ENCODE measurements at places on chromosomes 6 and 20.

GRCh38 chr6:38262026-38262425, 377.7 kb downstream of the BTBD9 start:
- no peak for DNase-seq

DNA sequence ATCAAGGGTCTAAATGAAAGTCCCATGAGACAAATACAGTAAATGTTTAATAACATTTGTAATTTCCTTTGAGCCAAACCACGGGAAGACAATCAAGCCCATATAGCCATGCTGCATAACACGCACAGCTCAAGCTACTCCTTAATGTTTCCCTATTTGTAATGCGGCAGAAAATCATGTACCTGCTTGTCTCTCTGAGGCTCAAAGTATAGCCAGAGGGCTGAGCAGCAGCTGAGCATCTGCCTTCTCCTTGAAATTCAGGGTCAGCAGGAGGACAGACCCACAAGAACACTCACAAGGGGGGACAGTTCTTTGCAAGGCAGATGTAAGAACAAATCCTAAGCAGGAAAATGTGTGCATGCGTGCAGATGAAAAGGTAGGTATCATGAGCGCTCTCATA, 45.8 kb upstream of the JARID2 start:
- DNase-seq, result no peak

DNA sequence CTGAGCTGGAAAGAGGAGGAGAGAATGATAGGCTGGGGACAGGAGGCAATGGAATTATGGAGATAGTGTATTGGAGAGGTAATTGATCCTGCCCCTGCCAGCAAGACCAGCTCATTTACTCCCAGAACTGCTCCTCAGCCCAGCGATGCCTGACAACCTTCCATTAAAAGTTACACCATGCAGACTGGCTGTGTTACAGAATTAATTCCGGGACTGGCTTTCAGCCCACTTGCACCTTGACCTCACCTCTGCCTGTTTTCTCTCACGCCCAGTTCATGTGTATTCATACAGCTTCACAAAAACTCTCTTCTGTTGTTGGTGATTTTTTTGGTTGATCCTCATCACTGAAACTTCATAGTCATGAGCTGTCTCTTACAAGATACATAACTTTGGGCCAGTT, 207.3 kb downstream of the PLCB1 start:
- DNase-seq, result no peak

DNA sequence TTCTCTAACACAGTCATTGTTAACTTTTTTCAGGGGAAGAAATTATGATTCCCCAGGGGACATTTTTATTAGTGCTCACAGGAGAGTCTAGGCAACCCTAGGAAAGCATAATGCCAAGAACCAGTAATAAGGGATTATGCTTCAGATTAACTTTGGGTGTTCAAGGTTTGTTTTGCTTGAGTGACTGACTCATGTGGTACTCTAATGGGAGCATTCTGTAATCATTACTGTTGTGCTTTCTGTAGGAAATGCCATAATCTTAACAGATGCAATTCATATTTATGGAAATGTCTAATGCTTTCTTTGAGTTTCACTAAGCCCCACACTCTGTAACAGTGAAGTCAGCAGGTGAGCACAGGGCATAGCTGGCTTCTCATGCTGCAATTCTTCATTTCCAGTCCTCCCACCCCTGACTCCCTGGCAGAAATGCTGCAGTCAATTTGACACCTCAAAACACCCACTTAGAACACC, 263.4 kb upstream of the MAN1A1 start:
- no peak for DNase-seq

DNA sequence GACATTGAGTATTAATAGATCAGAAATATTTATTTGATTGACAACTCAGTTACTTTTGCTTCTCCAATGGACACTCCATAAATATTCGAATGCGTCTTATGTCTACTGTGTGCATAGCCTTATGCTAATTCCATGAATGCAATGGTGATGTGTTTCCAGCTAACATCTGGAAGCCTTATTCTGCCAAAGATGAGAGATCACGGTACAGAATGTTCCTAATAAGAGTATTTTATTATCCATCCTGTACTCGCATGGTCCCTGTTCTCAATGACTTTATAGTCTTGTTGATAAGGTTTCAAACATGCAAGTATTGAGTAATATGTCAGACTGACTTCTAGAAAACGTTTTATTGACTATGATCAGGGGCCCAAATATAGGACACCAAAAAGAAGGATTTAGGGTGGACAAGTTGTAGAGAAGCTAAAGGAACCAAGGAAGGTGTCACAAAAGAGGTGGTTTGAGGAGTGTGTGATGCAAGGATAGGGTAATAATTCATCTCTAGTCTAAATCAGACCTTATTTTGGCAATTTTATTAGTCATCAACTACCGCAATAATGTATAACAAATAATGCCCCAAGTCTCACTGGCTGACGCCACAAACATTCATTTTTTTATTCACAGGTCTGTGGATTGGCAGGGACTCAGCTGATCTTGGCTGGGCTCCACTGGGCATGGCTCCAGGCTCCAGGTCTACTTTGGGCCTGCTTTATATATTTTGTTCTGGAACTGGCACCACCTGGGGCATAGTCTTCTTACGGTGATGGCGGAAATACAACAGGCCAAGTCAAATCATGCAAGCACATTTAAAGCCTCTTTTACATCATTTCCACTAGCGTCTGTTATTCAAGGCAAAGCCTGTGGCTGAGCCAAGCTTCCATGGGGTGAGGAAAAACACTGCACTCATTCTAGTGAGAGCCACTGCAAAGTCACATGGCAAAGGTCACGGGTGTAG, 24.5 kb upstream of the CD83 start:
- no peak for DNase-seq

GRCh38 chr20:19697415-19697814, 60.6 kb upstream of the RIN2 start:
- no peak for DNase-seq

GRCh38 chr6:60643870-60644269, 1642.2 kb downstream of the KHDRBS2 start:
- DNase-seq, result no peak

GRCh38 chr6:43948527-43949485, 178.4 kb downstream of the MRPL14 start:
- DNase-seq, result no peak

DNA sequence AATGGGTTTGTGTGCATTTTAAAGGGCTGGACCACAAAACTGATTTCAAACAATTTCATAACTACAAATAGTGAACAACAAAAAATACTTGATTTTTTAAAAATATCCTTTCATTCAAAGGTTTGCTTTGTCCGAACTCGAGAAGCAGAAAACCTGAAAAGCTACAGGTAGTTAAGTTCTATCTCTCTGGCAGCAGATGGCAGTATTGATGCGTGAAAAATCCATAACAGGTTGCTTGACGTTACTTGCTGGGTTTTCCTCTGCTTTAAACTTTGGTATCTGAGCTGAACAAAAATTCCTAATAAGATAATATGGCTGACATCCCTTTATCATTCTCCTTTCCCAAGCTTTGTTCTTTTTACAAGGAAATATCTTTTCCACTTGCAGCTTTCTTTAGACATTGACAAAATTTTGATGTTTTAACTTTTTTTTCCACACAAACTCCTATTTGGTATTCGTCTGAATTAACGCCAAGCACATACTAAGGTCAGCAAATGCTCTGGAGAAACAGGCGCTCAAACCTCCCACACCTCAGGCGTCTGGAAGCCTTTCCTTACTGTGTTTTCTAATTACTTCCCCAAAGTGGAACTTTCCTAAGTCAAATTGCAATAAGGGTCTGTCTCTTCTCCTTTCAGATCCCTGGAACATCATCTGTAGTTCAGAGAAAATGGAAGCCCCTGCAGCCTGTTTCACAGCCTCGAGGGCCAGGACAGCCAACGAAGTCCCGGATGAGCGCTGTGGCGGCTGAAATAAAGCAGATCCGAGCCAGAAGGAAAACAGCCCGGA, 50.3 kb upstream of the GFRAL start:
- no peak for DNase-seq

DNA sequence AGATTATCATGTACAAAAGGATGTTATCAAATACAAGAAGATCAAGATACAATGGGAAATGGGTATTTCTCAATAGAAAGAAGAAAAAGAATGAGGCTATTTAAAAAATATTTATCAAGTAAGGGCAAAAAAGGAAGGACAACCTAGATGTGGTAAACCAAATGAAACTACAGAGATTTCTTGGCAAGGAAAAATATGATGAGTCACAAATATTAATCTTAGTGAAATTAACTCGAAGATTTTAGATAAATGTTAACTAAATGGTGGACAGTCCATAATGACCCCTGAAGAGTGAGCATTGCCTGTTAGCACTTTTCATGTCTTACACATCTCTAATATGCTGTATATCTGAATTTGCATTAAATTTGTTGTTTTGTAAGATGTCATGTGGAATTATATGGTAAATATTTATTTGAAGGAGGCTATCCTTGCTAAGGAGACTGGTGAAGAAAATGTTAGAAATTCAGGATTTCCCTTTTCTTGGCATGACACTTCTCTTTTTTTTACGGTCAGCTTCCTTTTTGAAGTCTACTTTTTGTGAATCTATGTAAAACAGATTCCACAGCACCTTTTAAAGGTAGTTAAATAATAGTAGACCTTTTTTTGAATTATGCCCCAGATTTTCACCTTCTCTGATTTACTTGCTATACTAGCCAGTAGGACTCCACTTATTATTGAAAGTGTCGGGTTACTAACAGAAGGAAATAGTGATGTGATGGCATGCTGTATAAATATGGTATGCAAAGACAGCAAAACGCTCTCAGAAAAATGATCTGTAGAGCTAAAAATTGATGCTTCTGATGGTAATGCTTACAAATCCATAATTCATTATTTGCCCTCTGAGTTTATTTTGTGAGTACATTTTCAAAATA, 120.5 kb downstream of the HIVEP1 start:
- DNase-seq, result no peak

- no peak for DNase-seq
Measured at GRCh38 chr6:67608099-67608749, 1026.9 kb upstream of the ADGRB3 start.

DNA sequence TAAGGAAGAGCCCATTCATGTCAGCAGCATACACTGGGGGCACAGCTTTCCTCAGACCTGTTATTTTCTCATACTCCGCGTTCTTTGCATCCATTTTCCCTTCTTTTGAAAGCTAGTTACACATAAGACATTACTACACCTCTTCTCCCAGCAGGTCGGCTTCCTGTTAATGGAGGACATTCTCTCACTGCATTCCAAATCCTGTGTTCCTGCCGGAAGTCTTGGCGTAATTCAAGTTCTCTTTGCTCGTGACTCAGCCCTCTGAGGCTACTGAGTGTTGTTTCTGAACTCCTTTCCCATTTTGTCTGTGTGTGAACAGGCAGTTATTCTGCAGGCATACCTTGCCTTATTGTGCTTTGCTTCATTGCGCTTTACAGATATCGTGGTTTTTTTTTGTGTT, 97.5 kb upstream of the ZBTB24 start:
- DNase-seq, result no peak

GRCh38 chr6:111973927-111974639, 79.8 kb upstream of the CCN6 start:
- DNase-seq, result no peak

GRCh38 chr6:137000825-137001224, 43.9 kb downstream of the IL20RA start:
- no peak for DNase-seq

- DNase-seq, result no peak
Measured at GRCh38 chr6:7580537-7580926, 9.5 kb upstream of the SNRNP48 start.

DNA sequence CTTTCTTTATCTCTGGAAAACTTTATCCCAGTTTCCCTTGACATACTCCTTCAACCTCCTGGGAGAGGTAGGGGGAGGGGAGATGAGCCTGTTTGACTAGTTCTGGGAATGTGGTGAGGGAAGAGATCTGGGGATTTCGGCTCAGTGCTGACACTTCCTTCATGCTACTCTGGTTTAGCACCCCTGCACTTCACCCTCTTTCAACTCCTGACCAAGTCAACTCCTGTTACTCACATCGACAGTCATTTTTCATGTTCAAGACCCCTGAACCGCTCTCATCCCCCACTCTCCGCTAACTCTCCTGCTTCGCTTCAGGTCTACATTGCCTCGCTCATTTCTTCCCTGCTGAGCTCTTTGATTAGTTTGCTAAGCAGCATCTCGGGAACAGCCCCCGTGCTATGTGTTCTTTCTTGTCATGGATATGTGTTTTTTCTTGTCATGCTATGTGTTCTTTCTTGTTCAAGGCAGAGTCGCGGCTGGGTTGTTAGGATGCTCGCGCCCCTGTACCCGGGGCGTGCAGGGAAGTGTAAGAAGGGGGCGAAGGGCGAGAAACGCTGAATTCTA, 16.6 kb upstream of the TRIM27 start:
- DNase-seq, result no peak

DNA sequence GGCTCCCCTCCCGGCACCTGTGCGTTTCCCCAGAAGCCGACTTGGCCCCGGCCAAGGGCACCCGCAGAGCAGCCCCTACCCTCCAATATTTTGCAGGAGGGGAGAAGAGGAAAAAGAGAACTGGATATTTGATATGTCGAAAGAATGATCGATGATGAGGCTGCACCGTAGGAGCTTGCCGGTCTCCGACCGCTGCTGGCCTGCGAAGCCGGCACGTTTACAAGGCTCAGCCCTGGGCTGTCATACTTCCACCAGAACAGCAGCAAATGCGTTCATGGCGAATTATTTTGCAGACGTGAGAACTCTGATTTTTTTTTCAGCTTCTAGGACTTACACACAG, 296.7 kb downstream of the TFAP2C start:
- no peak for DNase-seq

DNA sequence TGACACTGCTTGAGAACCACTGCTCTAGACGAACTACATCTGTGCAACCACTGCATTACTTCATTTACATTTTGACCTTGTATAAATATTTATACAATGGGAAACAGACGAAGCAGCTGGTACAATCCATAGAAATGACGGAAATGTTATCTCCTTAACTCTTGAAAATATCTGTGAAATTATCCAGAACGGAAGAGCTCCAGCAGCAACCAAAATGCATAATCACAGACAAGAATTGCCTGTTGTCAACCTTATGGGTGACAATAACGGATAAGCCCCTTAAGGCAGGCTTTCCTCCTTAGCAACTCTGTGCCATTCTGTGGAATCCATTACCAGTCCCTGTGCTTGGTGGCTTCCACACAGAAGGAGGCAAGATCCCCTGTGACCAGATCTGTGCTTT, 115.4 kb downstream of the DTNBP1 start:
- no peak for DNase-seq

- no peak for DNase-seq
Measured at GRCh38 chr6:72533606-72534005, 88.3 kb upstream of the KCNQ5 start.

DNA sequence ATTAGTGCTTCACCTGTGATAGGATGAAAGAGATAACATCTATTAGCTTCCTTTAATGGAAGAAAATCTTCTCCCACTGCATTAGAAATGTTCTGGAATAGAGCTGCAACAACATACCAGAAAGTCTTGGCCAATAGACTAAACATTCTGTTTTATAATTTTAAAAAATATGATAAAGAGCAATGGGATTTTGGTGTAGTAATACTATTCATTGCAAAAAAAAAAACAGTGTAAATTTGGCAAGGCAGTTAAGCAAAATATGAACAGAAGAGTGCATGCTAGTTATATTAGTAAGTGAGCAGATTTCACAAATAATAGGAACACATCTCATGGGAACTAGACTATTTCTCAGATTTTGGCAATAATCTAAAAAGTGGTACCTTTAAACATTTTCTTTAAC, 43.3 kb downstream of the SOX4 start:
- DNase-seq, result no peak
